Right forelimb (tissue), 1 donor: ENCODE measurements at places on chromosomes 12 and 14.

DNA sequence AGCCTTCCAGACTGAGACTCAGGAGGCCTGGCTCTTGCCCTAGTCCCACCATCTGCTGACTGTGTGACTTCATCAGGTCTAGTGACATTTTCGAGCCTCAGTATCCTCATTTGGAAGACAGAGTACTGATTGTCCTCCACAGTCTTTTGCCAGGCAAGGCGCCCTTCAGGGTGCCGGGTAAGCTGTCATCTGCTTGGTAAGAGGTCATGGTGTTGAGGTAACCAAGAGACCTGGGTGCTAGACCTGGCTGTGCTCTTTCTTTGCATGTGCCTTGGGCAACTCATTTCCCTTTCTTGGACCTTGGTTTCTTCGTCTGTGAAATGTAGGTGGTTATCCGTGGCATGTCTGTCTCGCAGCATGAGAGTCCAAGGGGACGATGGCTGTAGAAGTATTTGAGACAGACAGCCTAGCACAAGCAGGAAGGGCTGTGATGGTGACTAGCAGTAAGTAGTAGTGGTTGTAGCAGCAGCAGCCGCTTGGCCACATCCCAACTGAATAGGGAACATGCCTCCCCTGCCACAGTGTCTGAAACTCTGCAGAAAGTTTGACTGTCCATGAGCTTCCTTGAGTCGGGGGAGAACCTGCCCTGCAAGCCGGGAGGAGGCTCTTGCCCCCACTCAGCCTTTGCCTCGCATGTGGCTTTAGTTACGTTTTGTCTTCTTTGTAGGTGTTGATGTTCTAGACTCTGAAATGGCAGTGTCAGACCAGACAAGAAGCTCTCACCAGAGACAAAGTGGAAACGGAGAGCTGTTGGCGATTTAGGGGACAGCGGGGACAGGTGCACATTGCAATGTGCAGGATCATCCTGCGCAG is 40.3 kb downstream of the EVL start:
- DNase-seq: peak; percentile 41

DNA sequence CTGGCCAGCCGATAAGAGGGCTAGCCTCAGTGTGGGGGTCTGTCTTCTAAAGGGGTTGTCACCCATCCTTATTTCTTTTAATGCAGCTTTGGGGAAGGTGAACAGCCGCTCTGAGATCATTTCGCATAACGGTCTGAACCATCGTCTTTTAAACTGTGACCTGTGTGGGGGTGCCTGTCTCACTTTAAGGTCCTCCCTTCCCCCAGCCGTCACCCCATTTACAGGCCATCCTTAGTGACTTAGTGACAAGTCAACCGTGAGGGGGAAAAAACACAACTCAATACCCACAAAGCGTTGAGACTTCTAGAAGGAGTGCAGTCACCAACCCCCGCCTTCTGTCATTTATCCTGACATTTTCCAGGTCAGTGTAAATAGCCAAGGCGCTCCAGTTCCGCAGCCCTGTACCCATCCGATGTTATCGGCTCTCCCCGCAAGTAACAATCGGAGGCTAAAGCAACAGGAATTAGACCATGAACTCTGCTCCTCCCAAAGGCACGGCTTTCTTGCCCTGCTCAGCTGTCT is 505 bp upstream of the DENND5B start:
- DNase-seq: peak; percentile 53

DNA sequence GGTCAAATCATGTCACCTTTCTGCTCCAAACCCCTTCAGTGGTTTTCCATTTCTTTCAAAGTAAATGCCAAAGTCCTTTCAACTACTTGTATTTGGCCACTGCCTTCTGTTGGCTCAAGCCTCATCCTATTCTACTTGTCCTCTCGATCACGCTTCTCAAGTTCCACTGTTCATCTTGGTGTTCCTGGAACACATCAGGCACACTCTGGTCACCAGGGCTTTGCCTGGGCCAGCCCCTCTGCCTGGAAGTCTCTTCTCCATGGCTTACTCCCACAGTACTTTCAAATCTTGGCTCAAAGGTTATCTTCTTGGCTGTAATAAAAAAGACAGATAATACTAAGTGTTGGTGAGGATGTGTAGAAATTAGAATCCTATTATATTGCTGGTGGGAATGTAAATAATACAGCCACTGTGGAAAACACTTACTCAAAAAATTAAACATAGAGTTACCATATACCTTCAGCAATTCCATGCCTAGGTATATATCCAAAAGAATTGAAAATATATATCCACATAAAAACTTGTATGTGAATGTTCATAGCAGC is 17.3 kb upstream of the PPFIBP1 start:
- DNase-seq: no peak

DNA sequence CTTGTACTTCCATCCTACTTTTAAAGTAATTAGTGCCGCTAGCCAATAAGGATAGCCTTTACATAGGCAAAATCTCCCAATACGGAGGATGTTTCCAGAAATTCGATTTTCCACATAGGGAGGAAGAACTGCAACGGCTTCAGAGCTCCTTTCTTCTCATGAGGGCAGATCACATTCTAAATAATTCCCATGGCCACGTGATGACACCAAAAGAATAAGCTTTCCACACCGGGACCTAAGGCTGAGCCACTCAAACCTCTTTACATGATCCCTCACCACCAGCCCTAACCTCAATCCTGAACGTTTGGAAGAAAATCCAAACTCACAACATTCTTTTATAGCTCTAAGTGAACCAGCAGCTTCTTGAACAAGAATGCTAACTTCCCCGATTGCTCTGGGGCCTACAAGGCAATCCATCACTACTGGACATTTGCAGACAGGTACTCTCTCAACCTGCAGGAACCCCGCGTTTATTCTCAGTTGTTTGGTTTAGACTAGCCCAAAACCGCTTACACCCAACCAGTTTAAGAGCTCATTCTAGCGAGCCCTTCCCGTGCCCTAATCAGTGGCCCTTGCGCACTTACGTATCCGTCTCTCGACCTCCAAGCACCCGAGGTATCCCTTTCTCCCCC is 884 bp downstream of the CAPRIN2 start:
- no peak for DNase-seq

GRCh38 chr14:93749076-93749420 is 39.2 kb downstream of the PRIMA1 start:
- no peak for DNase-seq

GRCh38 chr14:88303041-88303440 is 20.0 kb downstream of the KCNK10 start:
- no peak for DNase-seq

GRCh38 chr12:5518584-5519365 is 86.9 kb downstream of the NTF3 start:
- DNase-seq: no peak

GRCh38 chr14:38073641-38074040 is 134.1 kb upstream of the SSTR1 start:
- DNase-seq: no peak

GRCh38 chr14:53881921-53882320 is 74.7 kb downstream of the BMP4 start:
- no peak for DNase-seq

DNA sequence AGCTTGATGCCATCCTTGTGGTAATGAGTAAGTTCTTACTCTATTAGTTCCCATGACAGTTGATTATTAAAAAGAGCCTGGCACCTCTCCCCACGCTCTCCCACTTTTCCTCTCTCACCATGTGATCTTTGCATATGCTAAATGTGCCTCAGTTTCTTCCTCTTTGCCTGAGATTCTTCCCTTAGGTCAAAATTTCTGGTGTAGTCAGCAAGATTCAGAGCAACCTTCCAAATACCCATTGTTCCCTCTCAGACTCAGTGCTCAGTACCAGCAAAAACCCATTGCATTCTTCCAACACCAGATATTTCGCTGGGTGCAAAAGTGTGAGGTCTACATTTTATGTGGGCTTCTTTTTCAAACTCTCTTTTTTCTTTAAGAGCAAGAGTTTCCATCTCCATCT is 10.8 kb upstream of the USP15 start:
- DNase-seq: no peak

DNA sequence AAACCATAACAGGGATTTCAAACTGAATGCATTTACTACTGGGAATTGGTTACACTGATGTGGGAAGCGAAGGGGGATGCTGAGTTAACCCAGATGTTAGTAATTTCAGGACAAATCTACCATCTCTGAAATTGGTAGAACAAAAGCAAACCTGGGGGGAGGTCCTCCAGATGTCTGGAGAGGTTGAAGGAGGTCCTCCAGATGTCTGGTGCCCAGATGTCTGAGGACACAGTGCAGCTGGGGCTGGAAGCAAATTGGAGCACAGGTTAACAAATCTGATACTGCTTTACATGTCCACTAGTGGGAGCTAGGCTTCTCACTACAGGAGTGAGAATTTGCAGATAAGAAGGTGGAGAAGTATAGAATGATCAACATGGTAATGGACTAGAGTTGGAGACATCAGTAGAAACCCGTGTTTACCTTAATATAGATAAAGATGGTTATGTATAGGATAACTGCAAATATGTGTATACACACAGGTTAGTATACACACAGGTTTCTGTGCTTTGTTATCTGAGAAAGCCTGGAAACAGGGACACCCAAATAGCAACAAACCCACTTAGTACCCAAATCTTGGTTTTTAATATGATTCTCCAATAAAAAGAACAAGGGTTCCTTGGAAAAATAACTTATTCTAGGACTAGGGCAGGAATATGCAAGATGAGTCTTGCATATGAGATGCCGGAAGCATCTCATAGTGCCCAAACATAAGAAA is 162.5 kb downstream of the C12orf50 start:
- no peak for DNase-seq

DNA sequence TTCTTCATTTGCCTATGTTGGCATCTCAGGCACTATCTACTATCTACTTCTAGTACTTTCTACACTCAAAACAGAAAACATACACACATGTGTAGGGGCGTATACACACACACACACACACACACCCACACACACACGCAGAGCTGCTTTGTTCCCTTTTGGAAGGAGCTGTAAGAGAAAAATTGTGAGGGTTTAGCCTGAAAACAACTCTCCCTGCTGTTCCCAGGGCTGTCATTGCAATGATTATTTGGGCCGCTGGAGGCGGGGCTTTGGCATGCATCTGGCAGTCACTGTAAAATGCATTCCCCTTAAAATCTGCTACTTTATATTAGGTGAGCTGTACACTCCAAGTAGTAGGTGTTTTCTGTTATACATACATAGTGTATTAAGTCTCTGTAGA is 29.1 kb upstream of the SLC38A2 start:
- DNase-seq: peak; percentile 70

GRCh38 chr14:105851716-105852377 is 325.5 kb downstream of the TMEM121 start:
- DNase-seq: no peak

DNA sequence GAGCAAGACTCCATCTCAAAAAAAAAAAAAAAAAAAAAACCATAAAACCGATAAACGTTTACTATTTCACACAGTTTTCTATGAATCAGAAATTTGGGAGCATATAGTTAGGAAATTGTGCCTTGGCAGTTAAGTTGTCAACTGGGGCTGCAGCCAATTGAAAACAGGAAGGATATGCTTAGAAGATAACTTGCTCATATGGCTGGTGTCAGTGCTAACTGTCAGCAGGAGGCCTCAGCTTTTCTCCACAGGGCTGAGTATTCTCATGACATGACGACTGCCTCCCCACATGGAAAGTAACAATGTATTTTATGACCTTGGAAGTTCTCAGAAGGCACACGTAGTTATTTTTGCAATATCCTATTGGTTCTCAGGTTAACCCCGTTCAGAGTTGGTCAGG is 29.6 kb upstream of the OR5AU1 start:
- DNase-seq: no peak

- DNase-seq: no peak
Measured at GRCh38 chr12:70459786-70460185, 93.7 kb downstream of the KCNMB4 start.

DNA sequence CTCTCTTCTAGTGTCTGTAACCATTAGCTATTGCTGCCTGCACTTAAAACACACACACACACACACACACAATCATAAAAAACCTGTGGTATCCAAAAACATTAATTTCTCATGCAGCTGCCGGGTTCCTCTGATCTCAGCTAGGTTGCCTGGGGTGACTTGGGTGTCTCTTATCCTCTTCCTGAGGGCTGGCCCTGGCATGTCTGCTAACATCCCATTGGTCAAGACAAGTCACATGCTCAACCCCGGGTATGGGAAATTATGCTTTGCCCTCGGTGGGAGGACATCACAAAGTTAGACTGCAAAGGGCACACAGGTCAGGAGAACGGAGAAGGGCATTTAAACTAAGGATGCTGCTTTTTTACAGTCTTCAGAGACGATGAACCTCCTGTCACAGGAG is 55.7 kb downstream of the TRPV4 start:
- no peak for DNase-seq

- DNase-seq: no peak
Measured at GRCh38 chr12:50572760-50573159, 68.0 kb downstream of the DIP2B start.

GRCh38 chr14:106845286-106846087 is 1319.1 kb downstream of the TMEM121 start:
- DNase-seq: no peak

DNA sequence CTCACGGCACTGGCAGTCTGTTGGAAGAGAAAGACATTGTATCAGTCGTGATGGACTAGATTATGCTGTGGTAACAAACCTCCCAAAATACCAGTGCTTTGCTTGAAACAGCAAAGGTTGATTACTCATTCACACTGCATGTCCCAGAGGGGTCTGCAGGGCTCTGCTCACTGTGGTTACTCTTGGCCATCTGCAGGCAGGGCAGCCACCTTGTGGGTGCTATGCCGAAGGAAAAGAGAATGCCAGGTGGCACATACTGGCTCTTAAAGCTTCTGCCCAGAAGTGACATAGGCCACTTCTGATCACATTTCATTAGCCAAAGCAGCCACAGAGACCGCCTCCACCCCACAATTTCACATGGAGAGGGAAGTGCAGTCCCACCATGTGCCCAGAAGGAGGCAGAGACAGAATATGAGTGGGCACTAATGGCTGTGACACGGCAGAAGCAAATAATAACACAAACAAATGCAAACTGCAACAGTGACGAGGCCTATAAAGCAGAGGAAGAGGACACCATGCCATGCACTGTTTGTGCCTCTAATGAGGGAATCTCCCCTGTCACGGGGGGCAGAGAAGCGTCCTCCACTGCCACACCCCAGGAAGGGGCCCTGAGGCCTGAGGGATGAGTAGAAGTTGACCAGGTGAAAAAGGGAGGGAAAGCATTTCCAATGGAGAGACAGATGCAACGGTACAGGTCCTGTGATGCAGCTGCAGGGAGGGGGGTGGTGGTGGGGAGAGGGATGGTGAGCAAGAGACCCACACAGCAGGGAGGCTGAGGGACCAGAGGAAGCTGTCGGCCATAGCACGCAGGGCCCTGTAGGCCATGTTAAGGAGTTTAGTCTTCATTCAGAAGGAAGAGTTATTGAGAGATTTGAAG is 51.7 kb upstream of the KICS2 start:
- DNase-seq: no peak
